SJSA1 (cell line): ENCODE measurements at places on chromosomes 7 and 10. TPM values are rescaled to one million over a fixed set of nuclear protein-coding genes. Genes with fewer than 3 reads are reported as not detected.

The SEMA3E gene
- 0.18 TPM in 1 of 2 replicates, not detected in the other for total RNA-seq

The DLX5 gene
- total RNA-seq, result 2.3 and 3.6 TPM in 2 replicates

The HOXA1 gene
- total RNA-seq, result 2.0 and 5.8 TPM in 2 replicates

The CADPS2 gene
- 16.1 and 16.6 TPM in 2 replicates for total RNA-seq

The NFE2L3 gene
- total RNA-seq, result 14.4 and 17.1 TPM in 2 replicates

GRCh38 chr7:3825491-3825890, 524.4 kb downstream of the SDK1 start:
- H3K27ac ChIP-seq, result no peak overlapping the region
- H3K4me1 ChIP-seq, result peaks cover 4% of the 10 kb centered on the region
- no peak for DNase-seq
- H3K27me3 ChIP-seq, result no peaks in the 10 kb centered on the region

- DNase-seq, result no peak
- H3K4me1 ChIP-seq, result no peaks in the 10 kb centered on the region
- H3K36me3 ChIP-seq, result no peaks in the 10 kb centered on the region
- no peaks in the 10 kb centered on the region for H3K27me3 ChIP-seq
Observed at GRCh38 chr7:20532890-20533289, 82.6 kb upstream of the ABCB5 start.

- DNase-seq, result no peak
- H3K27me3 ChIP-seq, result no peaks in the 10 kb centered on the region
- no peak overlapping the region; the same call in 1 of the 2 replicates for H3K27ac ChIP-seq
- H3K36me3 ChIP-seq, result no peaks in the 10 kb centered on the region
Observed at GRCh38 chr10:30422151-30422695, 11.8 kb upstream of the MAP3K8 start.

DNA sequence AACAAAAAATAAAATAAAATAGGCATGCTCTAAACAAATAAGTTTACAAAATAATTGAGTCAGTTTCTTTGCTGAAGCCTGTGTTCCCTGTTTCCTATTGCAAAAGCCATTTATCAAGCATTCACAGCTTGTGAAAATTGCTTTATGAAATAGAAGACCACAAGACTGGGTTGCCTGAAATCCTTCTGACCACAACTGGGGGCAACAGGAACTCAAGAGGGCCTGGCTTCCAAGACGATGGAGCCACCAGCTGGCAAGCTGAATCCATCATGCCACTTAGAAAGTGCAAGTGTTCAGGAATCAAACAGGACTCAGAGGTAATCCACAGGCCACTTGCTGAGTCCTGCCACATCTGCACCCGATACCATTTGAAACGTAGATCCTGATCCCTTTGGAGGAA, 752 bp upstream of the ABCA13 start:
- no peaks in the 10 kb centered on the region for H3K27me3 ChIP-seq
- no peak overlapping the region for H3K27ac ChIP-seq
- H3K36me3 ChIP-seq, result no peaks in the 10 kb centered on the region
- peaks cover 12% of the 10 kb centered on the region for H3K4me1 ChIP-seq
- H3K4me3 ChIP-seq, result no peak overlapping the region

- H3K4me1 ChIP-seq, result 0 out of 2 replicates have a peak, but pooled peaks cover 7% of the 10 kb centered on the region
- H3K27ac ChIP-seq, result no peak overlapping the region
- H3K36me3 ChIP-seq, result no peaks in the 10 kb centered on the region
- H3K27me3 ChIP-seq, result no peaks in the 10 kb centered on the region
Observed at GRCh38 chr10:60443346-60443745, 53.7 kb upstream of the ANK3 start.

DNA sequence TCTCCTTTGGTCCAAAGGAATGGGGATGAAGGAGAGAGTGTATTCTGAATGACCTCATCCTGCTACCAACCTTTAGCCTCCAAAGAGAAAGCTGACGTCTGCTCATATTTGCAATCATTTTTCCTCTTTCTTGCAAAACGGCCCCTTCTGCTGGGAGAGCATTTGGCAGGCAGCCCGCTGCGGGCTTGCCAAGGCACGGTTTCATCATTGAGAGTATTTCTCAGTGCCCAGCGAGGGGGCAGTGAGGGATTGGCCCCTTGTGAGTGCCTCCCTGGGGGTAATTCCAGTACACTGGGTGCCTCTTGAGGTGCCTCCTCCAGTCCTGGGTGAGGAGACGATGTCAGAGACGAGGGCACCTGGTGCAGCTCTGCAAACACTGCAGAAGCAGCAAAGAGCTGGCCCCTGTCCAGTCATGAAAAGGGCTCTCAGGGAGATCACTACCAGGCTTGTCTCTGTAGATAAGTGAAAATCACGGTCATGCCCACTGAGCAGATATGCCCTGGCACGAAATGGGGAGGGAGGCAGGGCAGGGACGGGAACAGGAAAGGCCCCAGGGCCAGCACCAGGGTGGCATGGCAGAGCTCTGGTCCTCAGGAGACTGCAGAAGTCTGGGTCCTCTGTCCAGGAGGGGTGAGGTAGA, 48.7 kb upstream of the SHH start:
- no peak overlapping the region for H3K4me3 ChIP-seq
- DNase-seq, result peak; percentile 33
- H3K36me3 ChIP-seq, result no peaks in the 10 kb centered on the region
- 0 out of 2 replicates have a peak, but pooled peaks cover 4% of the 10 kb centered on the region for H3K27me3 ChIP-seq
- no peaks in the 10 kb centered on the region for H3K4me1 ChIP-seq

DNA sequence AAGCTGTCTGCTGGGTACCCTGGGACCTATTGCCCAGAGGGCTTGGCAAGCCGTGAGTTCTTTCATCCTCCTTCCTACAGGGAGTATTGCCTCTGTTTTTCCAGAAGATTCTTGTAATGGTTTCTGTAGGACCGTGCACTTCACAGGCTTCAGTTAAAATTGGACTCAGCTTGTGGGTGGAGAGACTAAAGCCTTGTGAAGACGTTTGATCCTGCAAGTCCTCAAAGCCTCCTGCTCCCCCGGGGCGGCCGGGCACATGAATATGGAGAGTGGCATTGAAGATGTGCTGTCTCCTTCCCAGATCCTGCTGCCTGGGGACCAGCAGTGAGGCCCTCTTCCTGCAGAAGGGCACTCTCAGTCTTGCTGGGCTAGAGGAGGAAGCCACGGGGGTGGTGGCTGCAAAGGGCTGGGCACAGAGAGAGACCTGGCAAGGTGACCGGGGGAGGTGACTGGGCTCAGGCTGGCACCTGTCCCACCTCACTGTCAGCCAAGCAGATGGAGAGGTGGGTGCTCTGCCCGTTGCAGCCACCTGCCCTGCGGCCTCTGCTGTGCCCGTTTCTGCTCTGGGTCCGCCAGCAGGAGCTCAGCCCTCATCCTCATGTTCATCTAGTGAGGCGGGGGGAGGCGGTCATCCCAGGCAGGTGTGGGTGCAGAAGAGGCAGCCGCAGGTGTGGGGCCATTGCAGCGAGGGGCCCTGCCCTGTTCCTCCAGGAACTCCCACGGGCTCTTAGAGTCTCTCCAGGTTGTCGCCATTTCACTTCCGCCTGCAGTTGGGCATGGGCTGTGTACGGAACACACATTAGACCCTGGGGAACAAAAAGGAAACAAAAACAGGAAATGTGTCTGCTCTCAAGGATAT, 55.7 kb downstream of the TMEM209 start:
- no peaks in the 10 kb centered on the region for H3K4me1 ChIP-seq
- no peaks in the 10 kb centered on the region for H3K27me3 ChIP-seq
- no peak for DNase-seq
- no peak overlapping the region for H3K27ac ChIP-seq
- no peaks in the 10 kb centered on the region for H3K36me3 ChIP-seq
- H3K4me3 ChIP-seq, result no peak overlapping the region

- no peak overlapping the region for H3K27ac ChIP-seq
- no peaks in the 10 kb centered on the region for H3K36me3 ChIP-seq
- peaks cover 4% of the 10 kb centered on the region for H3K4me1 ChIP-seq
- H3K4me3 ChIP-seq, result no peak overlapping the region
- H3K27me3 ChIP-seq, result no peaks in the 10 kb centered on the region
Observed at GRCh38 chr10:113454341-113455061, 98.4 kb upstream of the HABP2 start.

- no peak for DNase-seq
- H3K27me3 ChIP-seq, result no peaks in the 10 kb centered on the region
Observed at GRCh38 chr7:37352251-37352880, 96.3 kb downstream of the ELMO1 start.

GRCh38 chr7:93245525-93246432, 13.6 kb downstream of the VPS50 start:
- H3K27me3 ChIP-seq, result no peaks in the 10 kb centered on the region
- H3K27ac ChIP-seq, result no peak overlapping the region
- no peak overlapping the region for H3K4me3 ChIP-seq
- no peak for DNase-seq

DNA sequence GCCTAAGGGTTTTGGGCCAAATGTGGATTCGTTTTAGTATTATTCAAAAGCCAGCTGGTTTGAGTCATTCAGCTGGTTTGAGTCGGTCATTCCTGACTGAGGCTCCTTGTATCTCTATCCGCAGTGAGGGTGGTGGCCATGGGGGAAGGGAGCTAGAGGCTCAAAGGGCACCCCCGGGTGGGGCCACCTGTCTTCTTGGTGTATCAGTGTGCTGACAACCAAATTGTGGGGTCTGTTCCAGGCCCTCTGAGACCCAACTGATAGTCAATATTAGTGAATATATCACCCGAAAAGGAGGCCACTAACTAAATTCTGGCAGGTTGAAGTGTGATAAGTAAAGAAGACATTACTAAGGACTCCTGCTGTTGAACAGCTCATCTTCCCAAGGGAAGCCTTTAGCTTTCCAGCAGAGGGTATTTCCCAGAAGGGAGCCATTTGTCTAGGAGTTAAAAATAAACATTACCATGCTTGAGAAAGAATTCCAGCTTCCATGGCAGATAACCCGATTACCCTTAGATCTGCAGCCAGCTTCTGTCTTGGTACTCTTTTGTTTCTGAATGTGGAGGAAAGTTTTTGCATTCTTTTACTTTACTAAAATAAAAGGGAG, 29.9 kb upstream of the DDX50 start:
- DNase-seq, result peak; percentile 55
- no peaks in the 10 kb centered on the region for H3K36me3 ChIP-seq
- peaks cover 14% of the 10 kb centered on the region for H3K4me1 ChIP-seq
- no peak overlapping the region for H3K4me3 ChIP-seq
- H3K27me3 ChIP-seq, result no peaks in the 10 kb centered on the region

- no peak for DNase-seq
- peak overlapping the region; percentile 89 for H3K27ac ChIP-seq
- H3K27me3 ChIP-seq, result no peaks in the 10 kb centered on the region
- peaks cover 43% of the 10 kb centered on the region for H3K4me1 ChIP-seq
- H3K36me3 ChIP-seq, result no peaks in the 10 kb centered on the region; the same call in 1 of the 2 replicates
Observed at GRCh38 chr7:84057576-84057975, 137.0 kb downstream of the SEMA3A start.

DNA sequence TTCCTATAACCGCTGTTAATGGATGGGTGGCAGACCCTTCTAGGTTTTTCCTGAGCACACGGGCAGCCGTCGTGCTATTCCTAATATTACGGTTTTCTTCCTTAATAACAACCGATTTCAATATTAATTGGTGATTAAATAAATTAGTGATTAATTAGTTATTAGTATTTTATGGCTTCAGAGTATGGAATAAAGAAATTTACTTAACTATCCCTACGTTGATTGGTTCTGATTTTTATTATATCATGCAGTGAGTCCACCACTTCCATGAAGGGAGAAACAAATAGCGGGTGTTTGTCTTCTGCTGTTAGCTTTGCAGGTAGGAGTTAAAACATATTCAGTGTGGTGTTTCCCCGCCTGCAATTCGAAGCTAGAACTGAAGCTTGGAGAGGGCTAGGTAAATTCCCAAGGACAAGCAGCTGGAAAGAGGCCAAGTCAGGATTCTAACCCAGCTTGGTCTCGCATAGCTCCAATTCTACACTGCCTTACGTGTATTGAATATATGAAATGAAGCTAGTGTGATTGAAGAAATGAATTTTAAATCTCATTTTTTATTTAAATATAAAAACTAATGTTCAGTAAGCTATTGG, 928 bp upstream of the CSTF2T start:
- H3K36me3 ChIP-seq, result peaks cover 36% of the 10 kb centered on the region
- no peak for DNase-seq
- peaks cover 16% of the 10 kb centered on the region for H3K4me1 ChIP-seq
- peak overlapping the region; percentile 70 for H3K4me3 ChIP-seq

DNA sequence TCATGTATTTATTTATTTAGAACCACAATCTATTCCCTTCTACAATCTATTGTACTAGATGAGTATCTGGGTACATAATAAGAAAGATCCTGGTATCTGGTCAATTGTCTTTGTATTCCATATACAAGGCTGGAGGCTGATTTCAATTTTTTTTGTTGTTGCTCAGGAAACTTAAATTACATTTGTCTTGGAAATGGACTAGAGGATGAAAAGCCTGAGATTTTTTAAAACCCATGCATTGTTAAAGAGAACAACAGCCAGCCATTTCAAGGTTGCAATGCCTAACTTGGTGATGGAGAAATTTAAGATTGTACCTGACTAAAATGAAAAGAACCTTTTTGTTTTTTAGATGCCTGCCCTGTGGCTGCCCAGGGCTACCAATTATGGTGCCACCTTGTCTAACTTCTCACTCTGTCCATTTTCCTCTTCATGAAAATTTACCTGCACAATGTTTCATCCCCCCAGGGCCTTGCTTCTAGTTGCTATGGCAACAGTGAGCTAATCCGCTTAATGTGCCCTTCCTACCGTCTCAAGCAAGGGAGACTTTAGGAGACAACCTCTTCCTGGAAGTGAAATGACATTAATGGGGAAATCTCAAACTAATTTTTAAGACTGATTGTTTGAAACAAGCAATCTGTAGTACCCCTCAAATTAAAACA, 203.7 kb upstream of the PHYHIPL start:
- no peak overlapping the region for H3K27ac ChIP-seq
- H3K4me3 ChIP-seq, result no peak overlapping the region
- no peaks in the 10 kb centered on the region for H3K4me1 ChIP-seq

GRCh38 chr7:44395067-44395466, 69.7 kb upstream of the CAMK2B start:
- H3K4me1 ChIP-seq, result peaks cover 10% of the 10 kb centered on the region
- H3K27ac ChIP-seq, result no peak overlapping the region
- peak; percentile 20 for DNase-seq
- H3K27me3 ChIP-seq, result no peaks in the 10 kb centered on the region
- H3K36me3 ChIP-seq, result peaks cover 41% of the 10 kb centered on the region
